NCI-H187 (cell line): ENCODE measurements at places on chromosomes 4 and X.

DNA sequence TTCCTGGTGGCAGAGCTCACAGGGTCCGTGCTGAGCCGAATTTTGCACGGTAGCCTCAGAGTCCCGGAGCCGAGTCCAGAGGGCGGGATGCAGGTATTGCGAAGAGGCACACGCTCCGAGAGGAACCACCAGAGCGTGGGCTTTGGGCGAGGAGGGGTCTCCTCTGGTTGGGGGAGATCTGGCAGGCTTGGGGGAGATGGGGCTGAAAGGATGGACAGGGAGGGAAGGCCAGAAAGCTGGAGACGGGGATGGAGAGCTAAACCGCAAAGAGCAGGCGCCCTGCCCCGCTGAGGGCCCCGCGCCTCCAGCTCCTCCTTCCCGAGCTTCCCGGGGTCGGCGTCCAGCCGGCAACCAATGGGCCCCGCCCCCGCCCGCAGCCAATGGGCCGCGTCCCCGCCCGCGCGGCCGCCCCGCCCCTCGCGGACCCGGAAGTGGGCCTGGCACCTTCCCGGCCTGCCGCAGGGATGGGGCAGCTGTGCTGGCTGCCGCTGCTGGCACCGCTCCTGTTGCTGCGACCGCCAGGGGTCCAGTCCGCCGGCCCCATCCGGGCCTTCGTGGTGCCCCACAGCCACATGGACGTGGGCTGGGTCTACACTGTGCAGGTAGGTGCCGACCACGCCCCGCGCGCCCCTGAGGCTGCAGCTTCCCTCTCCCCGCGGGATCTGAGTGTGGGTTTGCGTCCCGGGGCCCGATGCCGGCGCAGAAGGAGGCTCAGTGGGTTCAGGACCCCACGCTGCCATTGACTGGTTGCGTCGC lies at the start of gene MAN2B2:
MAN2B2 (plus strand) TSS at position 443 of the 756 bp plus-strand sequence; CDS start at position 465, 22 bp downstream.
- peak; percentile 90 for DNase-seq

DNA sequence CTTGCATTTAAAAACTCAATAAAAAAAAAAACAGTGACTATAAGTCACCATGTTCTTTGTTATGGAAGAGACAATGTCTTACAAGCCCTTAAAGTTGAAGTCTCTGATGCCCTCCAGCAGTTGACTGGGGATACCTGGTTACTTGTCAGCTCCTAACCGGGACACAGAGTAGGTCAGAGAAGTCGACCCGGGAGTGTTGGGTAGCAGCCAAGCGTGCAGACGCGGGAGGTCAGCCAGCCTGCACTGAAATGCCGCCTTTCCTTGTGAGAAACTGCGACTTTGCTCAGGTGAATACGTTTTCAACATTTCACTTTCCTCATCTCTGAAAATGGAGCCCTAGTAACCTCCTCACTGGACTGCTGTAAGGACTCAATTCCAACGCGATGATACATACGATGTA lies 81.8 kb downstream of the F11 start:
- DNase-seq, result no peak

DNA sequence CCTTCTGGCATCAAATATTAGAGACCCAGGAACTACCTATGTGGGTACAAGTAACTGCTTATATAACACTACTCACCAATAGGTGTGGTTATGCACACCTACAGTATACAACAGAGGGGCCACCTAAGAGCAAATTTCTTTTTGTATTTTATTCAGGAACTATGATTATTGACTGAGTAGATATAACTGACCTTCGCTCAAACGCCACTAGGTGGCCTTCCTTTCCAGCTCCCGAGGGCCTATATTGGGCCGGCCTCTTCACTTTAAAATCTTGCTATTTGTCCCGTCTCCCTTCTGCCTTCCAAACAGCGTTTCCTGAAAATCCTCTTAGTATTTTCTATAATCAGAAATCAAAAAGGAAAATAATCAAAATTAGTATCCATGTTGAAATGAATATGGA lies 19.9 kb upstream of the PABPC5 start:
- no peak for DNase-seq

GRCh38 chr4:180164799-180165198 lies 2078.4 kb upstream of the TENM3 start:
- DNase-seq, result no peak

DNA sequence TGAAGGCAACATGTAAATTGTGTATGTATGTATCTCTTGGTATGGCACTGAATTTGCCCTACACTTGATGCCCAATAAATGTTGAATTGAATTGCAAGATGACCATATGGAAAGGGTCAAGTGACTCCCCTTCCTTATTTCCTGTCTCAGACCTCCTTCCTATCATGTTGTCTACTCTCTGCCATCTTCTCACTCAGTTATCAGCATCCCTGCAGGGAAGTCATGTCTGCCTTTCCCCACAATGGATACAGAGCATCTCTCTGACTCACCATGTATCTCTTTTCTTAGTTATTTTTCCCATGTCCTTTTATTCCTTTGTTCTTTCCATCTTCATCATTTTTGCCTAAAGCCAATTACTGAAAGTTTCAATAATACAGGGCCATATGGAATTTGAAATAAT lies 22.5 kb downstream of the BMX start:
- DNase-seq, result no peak

DNA sequence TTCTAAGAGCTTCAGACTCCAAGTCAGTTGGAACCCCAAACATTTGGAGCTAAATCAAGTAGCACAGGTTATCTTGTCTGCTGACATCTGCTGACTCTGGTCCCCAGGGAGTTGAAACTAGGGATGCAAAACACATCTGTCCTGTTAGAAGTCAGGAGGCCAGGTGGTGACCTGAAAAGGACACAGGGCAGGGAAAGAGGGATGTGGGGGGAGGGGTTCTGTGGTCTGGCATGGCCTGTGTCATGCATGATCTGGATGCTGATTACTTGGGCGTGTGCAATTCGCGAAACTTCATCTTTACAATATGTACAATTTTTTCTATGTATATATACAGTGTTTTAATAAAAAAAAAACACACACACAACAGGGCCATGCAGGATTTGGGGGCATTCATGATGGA lies 55.3 kb downstream of the FHDC1 start:
- DNase-seq, result no peak

- no peak for DNase-seq
These were observed 102.8 kb downstream of the ITIH6 start for GRCh38 chrX:54695231-54695630.

GRCh38 chr4:83382850-83383249 lies 48.2 kb upstream of the HPSE start:
- DNase-seq, result no peak

- DNase-seq, result no peak
These were observed 597.8 kb downstream of the BCOR start for GRCh38 chrX:39499996-39500395.

DNA sequence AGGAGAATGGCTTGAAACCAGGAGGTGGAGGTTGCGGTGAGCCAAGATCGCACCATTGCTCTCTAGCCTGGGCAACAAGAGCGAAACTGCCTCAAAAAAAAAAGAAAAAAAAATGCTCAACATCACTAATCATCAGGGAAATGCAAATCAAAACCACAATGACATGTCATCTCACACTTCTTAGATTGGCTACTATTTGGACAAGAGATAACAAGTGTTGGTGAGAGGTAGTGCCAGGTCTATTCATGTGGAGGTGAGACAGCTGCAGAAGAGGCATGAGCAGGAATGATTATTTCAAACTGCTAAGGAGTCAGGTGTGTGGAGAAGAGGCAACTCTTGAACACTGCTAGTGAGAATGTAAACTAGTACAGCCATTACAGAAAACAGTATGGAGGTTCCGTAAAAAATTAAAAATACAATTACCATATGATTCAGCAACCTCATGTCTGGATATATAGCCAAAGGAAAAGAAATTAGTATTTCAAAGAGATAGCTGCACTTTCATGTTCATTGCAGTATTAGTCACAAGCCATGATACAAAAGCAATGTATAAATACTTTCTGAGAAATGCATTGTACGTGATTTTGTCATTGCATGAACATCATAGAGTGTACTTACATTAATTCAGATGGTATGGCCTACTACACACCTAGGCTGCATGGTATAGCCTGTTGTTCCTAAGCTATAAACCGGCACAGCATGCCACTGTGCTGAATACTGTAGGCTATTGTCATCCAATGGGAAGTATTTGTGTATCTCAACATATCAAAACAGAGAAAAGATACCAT lies 75.3 kb downstream of the TMEM144 start:
- DNase-seq, result no peak

DNA sequence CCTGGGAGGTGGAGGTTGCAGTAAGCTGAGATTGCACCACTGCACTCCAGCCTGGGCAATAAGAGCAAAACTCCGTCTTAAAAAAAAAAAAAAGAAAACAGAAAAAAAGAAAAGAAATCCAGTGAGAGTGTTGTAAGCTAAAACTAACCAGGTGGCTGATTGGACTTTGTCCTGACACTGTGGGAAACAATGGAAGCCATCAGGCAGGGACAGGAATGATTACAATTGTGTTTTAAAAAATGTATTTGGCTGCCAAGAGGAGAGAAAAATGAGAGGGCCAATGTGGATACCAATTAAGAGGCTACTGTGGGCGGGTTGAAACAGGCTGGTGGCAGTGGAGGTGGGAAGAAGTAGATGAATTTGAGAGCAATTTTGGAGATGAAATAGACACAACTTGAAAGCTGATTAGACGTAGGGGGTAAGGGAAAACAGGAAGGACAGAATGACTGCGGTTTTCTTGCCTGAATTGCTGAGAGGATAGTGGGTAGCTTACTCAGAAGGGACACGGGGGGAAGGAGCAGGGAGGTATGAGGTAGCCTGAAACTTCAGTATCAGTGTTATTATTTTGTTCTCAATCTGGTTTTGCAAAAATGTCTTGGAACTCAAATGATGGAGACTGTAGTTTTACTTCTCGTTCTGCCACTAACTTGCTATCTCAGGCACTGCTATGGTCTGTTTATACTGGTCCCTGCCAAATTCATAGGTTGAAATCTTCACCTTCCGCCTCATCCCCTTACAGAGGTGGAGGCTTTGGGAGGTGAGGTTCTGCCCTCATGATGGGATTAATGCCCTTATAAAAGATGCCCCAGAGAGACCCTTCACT lies 45.6 kb upstream of the CHRNA9 start:
- no peak for DNase-seq

DNA sequence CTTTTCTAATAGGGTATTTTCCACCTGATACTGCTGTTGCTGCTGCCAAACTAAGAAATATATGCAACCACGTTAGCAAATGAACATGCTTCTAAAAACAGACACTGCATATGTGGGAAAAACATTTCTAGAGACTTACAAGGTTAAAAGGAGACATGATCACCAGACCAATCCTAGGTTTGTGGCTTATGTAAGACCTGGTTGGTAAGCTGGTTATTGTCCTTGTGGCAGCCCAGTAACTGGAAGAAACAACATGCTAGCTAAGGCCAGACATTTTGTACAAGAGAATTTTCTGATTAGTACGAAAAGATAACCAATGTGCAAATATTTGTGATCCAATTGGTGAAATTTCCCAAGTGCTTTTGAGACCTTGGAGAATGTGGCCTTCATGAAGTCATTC lies 112.0 kb downstream of the AFF2 start:
- DNase-seq, result no peak

DNA sequence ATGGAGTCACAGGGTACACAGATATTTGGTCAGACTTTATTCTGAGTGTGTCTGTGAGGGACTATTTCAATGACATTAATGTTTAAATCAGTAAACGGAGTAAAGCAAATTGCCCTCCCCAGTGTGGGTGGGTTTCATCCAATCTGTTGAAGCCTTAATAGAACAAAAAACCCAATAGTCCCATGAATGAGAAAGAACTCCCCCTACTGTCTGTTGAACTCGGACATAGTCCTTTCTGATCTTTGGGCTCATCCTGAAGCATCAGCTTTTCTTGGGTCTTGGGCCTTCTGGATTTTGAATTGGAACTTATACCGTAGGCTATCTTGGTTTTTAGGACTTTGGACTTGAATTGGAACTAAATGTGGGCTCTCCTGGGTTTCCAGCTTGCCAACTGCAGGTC lies 193.6 kb downstream of the COX7B2 start:
- DNase-seq, result no peak
